ENCODE measurements at places on chromosomes 1 and 21.

- no peak for DNase-seq
Observed at GRCh38 chr1:44002606-44003157, 11.3 kb downstream of the CCDC24 start.

DNA sequence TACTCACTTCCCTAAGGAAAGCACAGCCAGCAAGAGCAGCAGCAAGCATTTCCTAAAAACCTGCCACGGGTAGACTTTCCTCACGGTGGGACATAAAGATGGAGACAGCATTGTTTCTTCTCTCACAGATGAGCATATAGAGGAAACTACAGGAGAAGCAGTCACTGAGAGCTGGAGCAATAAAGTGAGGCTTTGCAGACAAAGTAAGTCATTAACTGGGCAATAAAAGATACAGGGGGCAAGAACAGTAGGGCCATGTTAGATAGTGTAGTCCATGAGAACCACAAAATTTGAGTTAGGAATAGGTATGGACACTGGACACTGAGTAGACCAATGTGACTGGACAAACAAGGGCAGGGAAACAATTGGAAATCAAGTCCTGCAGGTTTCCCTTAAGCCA lies 240.1 kb upstream of the NFIA start:
- DNase-seq: no peak

DNA sequence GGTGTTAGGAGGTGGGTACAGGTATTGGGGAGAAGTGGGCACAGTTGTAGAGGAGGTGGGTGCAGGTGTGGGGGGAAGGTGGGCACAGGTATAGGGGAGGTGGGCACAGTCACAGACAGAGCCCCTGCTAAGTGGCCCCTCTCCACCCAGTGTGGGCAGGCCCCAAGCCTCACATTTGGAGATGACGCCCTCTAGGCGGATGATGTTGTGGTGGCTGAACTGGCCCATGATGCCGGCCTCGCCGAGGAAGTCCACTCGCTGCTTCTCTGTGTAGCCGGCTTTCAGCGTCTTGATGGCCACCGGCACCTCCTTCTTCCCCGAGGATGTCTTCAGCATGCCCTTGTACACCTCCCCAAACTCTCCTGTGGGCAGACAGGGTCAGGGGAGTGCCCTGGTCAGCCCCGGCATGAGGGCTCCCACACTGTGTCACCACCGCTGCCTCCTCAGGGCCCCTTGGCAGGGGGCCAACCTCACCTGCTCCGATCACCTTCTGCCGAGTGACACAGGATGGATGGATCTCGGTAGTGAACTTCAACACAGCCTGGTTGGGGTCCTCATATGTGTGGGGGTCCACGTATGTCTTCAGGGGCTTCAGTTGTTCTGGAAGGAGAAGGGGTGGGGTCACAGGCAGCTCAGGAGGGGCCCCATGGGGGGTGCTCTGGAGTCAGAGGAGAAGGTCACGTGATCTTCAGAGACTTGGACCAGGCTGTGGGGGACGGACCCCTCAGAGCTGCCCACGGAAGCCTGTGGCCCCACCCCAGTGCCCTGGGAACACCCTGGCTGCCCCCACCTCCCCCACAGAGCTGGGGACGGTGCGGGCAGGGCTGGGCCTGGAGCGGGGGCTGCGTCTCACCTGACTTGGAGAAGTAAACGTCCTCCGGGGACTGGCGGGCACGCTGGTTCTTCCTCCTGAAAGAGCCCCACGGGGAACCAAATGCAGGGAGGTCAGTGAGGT lies 22.6 kb downstream of the EPHA2 start:
- DNase-seq: no peak

DNA sequence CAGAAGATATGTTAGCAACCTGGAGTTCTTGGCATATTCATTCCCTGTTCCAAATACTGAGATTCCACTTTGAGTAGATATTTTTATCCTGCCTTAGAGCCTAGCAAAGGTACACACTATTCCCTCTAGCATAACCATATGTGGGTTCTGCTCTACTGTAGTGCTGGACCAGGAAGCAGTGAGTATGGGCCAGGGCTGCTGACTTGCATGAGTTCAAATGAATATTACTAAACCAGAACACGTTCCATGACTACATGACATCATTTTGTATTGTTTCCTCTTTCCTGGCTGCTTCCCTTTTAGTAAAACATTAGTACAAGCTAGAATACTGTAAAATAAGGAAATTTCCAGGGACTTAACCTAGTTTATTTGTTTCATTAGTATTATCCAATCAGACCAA lies 41.1 kb downstream of the TNFSF18 start:
- no peak for DNase-seq

- DNase-seq: no peak
Observed at GRCh38 chr1:54750596-54750995, 13.7 kb downstream of the PARS2 start.

DNA sequence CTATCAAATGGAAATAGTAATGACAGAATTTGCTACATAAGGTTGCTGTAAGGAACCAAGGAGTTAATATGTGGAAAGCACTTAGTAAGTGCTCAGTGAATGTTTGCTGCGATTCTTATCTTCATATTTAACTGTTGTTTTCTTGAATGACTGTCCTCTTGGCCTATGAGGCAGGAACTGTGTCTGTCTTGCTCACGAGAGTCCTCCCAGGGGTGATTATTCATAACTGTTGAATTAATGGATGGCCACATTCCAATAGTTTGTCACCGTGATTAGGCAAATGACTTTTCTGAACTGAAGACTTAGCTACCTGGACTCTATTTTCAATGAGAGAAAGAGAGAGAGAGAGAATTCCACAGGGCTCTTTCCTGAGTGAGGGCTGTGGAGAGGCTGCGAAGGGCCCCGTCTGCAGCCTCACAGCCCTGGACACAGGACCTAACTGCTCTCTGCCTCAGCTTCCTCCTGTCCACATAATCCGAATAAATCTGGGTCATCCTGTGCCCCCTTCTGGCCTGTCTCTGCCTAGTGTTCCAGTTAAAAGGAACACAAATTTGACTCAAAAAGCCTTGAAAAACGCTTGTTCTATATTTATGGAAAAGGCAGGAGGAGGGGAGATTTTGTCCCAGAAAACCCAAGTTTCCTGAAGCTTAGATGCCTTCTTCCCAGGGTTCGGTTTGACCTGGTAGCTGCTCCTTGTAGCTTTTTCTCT lies 8.5 kb downstream of the EDN2 start:
- DNase-seq: no peak

All from NK-92 treated with Interleukin-12 subunit alpha and Interleukin-12 subunit beta, amount 100 ng/mL, for 24 hours (cell line).